ENCODE measurements at places on chromosomes 2 and 18. TPM values are rescaled to one million over a fixed set of nuclear protein-coding genes. Genes with fewer than 3 reads are reported as not detected.

- H3K27ac ChIP-seq: peak overlapping the region; percentile 78
- H3K4me3 ChIP-seq: no peak overlapping the region
- no peaks in the 10 kb centered on the region for H3K27me3 ChIP-seq
- no peak for DNase-seq
These were observed 7.2 kb downstream of the EIF2AK3 start for GRCh38 chr2:88620015-88620414.

The CDK5R2 gene
- 6.2 TPM for total RNA-seq

The IGFBP5 gene
- total RNA-seq: 75.3 TPM

The CAPN14 gene
- total RNA-seq: 0.50 TPM
